ENCODE measurements at places on chromosomes 11 and 22.

DNA sequence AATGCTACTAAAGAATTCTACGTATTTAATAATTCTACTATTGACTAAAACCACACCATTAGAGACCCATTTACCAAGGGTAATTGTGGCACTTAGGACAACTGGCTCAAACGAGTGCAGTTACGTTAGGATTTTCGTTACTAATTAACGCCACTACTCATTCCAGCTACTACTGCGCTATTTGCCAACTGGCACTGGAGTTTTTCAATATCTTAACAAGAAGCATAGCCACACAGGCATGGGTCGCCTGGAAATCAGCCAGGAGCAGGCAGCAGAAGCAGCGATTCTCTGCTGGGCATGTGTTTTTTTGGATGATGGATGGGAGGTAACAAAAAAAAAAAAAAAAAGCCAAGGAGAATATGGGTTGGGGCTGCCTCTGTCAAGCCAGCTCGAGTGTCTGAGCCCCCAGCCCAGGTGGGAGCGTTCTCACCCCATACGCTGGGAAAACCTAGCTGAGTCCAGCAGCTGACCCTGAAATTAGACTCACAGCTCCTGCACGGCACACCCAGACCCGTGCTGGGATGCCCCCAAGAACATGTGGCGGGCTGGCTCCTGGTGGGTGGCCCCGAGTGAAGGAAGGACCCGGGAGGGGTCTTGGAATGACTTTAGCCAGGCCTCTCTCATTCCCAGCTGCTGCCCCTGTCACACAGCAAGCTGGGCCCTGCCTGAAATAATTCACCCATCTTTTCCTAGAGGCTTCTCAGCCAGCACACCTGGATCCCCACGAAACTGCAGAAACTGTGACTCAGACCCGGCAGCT is 214.0 kb downstream of the BRD1 start:
- no peak for DNase-seq

GRCh38 chr22:26075251-26075650 is 94.0 kb upstream of the SEZ6L start:
- no peak for DNase-seq

- no peak for DNase-seq
Measured at GRCh38 chr11:78384231-78384630, 33.4 kb downstream of the GAB2 start.

DNA sequence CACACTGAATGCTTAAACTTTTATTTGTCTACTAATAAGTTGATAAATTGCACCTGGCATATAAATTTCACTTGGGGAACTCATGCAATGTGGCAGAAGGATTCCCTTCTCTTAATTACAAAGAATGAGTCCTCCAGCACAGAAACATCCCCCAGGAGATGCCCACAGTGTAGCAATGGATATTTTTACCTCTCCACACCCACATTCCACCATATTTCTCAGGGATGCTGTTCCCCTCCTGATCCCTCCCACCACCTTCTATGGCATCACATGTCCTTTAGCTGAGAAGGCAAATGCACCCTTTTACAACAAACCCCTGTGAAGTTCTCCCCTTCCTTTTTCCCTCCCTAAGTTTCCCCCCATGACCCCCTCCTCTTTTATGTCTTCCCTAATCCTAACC is 56.1 kb upstream of the UBASH3B start:
- no peak for DNase-seq

- DNase-seq, result peak; percentile 26
Measured at GRCh38 chr11:46335890-46336562, 11.2 kb upstream of the DGKZ start.

- no peak for DNase-seq
Measured at GRCh38 chr11:57772562-57772961, 11.0 kb downstream of the CTNND1 start.

- DNase-seq, result no peak
Measured at GRCh38 chr11:110185599-110185998, 92.4 kb downstream of the ZC3H12C start.

DNA sequence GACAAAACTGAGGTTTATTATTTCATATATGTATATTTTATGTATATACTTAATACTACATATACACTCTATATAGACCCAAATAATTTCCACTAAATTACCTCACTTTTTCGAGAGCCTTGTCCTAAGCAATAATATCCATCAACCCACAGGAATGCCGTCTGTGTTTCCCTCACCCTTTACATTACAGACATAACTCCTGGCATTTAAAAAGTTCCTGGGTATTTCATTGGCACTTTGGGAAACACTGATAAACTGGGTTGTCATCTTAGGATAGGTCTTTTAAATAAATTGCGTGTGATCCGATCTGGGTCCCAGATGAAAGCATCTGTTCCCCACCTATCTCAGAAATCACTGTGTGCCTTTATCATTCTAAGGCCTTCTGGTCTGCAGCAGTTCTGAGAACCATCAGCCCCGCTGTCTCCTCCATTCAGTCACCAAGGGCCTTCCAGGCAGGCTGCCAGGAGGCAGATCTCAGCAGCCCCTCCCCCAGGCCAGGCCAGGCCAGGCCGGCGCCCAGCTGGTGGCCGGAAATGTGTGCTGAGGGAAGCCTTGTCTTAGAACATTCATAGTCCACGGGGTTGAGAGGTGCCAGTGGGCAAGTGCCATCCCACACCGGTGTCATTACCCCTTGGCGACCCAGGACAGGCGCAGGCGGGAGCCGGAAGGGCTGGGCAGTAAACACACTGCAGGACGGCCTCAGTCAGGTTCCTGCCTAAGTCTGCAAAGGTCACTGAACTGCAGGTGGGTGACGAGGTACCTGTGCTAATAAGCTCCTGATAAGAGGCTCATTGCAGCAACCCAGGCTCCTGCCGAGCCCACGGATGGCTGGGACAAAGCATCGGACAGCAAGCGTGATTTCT is 3.3 kb downstream of the FGF19 start:
- peak; percentile 32 for DNase-seq

- DNase-seq, result no peak
Measured at GRCh38 chr22:29117799-29118477, 45.1 kb downstream of the KREMEN1 start.

- DNase-seq, result no peak
Measured at GRCh38 chr11:117510646-117511045, 183.0 kb downstream of the CEP164 start.

DNA sequence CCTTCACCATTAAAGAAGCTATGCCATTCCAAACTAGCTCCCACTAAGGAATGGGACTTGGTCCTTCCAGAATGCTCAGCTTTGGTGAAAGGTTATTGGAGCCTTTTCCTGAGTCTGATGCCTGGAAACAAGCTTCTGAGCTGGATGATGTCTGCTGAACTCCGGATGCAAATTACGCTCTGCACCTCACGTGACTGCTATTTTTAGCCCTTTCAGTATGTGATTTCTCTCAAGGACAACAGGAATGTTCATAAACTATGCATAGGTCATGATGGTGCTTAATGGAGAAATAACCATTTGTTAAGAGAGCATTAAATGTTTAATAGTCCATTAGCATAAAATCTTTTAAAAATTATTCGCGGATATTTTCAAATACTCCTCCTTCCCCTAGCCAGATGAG is 631.4 kb upstream of the KIRREL3 start:
- no peak for DNase-seq

DNA sequence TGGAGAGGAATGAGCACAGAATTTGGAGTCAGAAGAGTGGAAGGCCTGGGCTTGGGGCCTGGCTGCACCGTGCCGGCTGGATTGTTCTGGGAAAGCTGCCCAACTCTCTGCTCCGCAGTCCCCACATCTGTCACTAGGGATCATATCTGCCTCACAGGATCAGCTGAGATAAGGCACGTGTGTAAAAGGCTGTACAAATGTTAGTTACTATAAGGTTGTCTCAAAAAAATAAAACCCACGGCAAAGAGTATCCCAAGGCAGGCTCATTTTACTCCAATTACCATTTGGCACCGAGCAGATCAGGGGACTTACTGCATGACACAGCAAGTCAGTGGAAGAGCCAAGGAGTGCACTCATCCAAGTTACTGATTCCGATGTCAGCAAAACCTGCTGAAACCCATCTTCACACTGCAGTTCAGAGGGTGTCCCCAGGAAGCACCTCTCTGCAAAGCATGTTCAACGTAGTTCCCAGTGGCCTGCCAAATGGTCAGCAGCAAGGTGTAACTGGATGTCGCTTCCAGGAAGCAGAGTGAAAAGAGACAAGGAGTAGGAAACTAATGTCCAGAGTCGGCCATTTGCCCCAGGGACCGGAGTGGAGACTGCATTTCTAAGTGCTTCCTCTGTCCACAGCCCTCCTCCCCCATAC is 18.1 kb upstream of the MRTFA start:
- DNase-seq, result peak; percentile 85

GRCh38 chr11:8082391-8083087 is 1.5 kb downstream of the TUB start:
- peak; percentile 17 for DNase-seq

DNA sequence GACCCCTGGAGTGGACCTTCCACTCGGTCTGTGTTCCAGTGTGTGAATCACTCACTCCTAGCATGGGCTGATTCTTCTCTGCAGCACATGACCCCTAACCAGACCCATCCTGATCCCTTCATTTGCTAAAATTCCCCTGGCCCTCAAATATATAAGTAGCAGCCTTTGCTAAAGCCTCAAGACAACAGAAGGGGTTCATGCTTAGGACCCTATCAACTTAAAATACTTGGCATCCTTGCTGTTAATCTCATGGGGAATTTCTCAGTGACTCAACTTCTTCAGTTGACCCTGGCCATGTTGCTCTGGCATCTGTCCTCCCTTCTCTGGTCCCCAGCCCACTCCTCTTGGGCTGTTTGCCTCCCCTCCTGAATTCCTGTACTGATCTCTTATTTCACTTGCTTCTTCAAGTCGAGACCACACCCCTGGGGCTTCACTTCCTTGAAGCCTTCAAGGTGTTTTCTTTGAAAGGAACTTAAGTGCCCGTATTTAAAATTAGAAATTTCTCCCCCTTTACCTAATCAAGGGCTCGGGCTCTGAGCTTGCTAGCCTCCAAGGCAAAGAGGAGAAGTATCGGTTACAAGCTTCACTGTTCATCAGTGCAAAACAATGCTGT is 23.6 kb downstream of the NNMT start:
- no peak for DNase-seq

GRCh38 chr22:19203834-19204233 is 25.3 kb upstream of the SLC25A1 start:
- no peak for DNase-seq

DNA sequence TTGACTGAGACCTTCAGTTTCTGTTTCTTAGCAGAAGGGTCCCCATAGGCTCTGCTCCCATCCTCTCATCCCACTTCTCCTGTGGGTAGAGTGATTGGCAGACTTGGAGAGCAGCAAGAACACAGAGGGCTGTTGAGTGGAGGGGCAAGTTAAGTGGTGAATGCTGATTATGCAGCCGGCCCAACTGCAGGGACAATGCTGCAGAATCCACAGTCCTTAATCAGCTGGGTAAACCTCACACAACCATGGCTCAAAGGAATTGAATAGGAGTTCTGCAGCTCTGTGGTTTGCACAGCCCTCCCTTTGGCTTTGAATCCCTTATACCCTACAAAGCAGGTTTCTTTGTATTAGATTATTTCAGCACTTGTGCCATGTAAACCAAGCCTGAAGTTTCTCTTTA is 161.1 kb downstream of the NAV2 start:
- DNase-seq, result no peak

DNA sequence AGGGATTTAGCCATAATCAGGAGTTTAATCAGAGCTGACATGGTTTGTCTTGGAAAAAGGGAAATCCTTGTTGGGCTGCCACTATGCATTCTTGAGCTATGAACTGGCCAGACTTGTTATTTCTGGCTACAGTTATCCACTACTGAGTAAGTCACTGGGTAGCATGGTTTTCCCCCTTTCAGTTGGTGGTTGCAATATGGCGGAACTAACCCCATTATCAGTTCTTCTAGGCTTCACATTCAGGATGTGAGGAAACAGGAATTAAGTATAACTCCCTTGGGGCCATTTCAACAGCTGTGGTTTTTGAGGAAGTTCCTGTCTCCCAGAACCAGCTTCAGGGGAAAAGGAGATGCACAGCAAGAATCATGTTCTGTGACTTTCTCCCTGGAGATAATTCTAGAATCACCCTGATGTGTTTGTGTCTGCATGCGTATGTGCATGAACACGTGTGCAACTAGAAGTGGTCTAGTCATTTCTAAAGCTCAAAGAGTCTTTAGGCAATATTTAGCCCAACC is 103.0 kb upstream of the CD44 start:
- DNase-seq, result peak; percentile 78

GRCh38 chr11:123434262-123434661 is 4.2 kb downstream of the GRAMD1B start:
- DNase-seq, result peak; percentile 21

- no peak for DNase-seq
Measured at GRCh38 chr11:133004369-133004768, 527.9 kb downstream of the OPCML start.

- no peak for DNase-seq
Measured at GRCh38 chr11:108922241-108922640, 257.4 kb downstream of the DDX10 start.

DNA sequence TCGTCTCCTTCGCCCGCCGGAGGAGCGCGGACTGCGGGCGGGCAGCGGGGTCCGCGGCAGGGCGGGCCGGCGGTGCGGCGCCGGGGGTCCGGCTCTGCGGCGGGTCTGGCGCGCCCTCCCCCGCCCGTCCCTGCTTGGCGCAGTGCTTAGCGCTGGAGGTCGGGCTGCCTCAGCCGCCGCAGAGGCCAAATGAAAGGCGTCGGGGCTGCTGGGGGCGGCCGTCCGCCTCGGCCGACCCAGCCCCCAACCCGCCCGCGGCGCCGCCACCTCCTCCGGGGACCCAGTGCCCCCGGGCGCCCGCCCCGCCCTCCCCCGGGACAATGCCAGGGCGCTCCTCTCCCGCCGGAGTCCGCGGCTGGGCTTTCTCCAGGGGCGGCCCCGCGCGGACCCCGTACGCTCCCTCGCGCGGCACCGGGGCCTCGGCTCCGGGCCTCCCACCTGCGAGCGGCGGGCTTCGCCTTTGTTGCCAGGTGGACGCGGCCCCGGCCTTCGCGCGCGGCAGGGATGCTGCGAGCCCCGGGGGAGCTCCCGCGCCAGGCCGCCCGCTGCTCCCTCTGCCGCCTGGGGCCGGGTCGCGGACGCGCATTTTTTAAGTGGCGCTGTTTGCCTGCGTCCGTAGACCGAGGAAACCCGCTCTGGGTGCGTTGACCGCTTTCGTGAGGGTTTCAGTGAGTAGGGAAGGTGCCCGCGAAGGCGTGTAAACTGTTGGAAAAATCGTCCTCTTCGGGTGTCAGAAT is 583 bp downstream of the APLP2 start:
- DNase-seq, result peak; percentile 44

DNA sequence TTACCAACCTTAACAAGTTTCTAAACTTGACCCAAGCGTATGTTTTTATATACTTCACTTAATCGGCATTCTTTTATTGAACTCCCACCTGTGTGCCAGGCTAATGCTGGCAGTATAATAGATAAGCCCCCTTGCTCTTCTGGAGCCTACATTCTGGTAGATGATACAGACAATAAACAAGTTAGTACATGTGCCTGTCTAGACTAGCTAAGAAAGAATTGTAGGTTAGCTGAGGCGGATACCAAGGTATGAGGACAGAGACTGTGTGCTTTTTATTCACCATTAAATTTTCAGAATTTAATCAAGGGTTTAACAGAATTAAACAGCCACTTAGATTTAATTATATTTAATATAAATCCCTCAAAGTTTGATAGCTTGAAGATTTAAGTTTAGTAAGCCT is 45.7 kb downstream of the TTC17 start:
- DNase-seq, result no peak
